ENCODE measurements at places on chromosomes 12 and 14.

GRCh38 chr12:123713398-123713797, 1.2 kb downstream of the ATP6V0A2 start:
- no peak for DNase-seq

- no peak for DNase-seq
Observed at GRCh38 chr14:94380225-94381148, 7.9 kb downstream of the SERPINA1 start.

DNA sequence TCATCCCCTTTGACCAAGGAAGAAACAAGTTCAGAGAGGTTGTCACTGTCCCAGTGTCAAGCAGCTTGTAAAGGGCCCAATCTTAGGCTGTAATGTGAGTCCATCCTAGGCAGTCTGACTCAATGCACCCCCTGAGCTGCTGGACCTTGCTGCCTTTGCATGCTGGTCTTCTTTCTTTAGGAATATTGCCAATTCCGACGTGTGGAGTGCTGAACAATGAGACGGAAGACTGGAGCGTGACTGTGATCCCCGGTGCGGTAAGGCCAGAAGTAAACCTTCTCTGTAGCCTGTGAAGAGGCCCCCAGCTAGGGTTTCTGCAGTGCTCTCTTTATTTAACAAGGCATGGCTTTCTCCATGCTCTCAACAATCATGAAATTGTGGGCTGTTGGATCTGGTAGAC, 963 bp downstream of the TCTN2 start:
- DNase-seq = no peak

GRCh38 chr14:68104518-68104917, 284.9 kb downstream of the RAD51B start:
- DNase-seq = no peak

- no peak for DNase-seq
Observed at GRCh38 chr12:47507221-47507620, 198.6 kb downstream of the RPAP3 start.

GRCh38 chr12:88855301-88855700, 275.0 kb upstream of the KITLG start:
- no peak for DNase-seq

DNA sequence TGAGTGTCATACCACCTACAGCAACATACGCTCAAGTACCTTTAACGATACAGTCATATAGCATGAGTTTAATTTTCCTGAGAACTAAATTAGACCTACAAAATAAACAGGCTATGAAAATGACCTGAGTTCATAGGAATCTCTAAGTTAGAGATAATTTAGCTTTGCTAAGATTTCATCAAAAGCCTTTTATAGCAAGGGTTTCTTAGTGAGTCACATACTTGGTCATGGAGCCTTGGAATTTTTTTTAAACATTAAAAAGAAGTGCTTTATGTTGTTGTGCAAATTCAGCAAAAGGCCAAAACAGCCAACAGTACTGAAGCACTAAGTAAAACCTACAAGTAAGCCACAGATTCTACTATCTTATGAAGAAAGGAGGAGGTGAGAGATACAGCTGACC, 93.6 kb upstream of the FERMT2 start:
- DNase-seq = no peak

DNA sequence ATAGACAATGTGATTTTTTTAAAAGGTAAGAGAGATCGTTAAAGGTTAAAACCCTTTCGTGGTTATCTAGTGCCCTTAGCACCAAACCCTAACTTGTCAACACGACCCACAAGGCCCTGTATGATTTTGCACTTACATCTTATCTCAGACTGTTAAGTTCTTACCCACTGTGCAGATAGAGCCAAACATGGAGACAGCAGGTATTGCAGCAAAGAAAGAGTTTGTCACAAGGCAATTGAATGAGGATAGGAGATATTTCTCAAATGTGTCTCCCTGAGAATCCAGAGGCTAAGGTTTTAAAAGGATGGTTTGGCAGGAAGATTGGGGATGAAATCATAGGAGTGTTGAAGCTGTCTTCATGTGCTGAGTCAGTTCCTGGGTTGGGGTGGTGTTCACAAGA, 313.4 kb downstream of the AEBP2 start:
- no peak for DNase-seq

DNA sequence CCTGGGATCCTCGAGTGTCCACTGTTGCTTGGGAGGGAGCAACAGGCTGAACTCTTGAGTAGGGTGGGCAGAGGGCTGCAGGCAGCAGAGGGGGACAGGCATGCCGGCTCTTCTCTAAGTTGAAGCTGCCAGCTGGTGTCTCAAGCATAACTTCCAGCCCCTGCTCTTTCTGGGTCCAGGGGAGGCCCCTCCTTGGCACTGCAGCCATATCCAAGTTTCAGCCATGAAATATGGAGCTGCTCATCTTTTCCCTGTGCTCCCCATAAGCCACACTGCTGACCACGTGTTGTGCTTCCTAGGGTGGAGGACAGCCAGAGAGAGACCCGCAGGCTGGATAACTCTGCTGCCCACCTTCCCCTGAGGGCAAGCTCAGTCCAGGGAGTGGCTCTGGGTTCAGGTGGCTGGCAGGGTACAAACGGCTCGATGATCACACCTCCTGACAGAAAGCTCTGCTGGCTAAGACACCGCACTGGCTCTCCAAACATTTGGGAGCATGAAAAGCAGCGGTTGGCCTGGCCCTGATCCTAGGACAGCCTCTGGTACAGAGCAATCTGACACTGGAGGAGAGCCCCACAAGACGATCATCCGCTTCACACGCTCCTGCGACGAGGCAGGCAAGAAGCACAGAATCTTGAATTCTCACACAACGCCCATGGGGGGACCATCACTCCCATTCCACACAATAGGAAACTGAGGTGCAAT, 79.6 kb downstream of the PITPNM2 start:
- DNase-seq = no peak

GRCh38 chr12:12447837-12448236, 91.0 kb downstream of the BORCS5 start:
- DNase-seq = no peak

DNA sequence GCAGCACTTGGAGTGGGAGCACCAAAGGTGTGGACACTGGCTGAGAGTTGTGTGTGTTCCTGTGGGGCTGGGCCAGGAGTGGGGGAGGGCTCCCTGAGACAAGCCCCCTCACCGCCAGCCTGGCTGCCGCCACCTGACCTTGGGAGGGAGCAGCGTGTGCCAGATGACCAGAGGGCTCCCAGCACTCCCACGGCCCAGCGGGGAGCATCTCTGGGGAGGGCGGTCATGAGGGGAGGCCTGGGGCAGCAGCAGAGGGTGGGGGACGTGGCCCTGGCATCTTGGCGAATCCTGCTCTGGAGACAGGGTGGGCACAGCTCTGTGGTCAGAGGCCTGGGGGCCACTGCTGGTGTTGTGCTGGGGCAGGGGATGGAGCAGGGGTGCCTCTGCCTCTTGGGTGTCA, 10.7 kb downstream of the CEP170B start:
- no peak for DNase-seq

GRCh38 chr12:107271523-107271922, 178.2 kb upstream of the CRY1 start:
- no peak for DNase-seq

GRCh38 chr12:111361717-111362576, 6.9 kb downstream of the PHETA1 start:
- DNase-seq = no peak

DNA sequence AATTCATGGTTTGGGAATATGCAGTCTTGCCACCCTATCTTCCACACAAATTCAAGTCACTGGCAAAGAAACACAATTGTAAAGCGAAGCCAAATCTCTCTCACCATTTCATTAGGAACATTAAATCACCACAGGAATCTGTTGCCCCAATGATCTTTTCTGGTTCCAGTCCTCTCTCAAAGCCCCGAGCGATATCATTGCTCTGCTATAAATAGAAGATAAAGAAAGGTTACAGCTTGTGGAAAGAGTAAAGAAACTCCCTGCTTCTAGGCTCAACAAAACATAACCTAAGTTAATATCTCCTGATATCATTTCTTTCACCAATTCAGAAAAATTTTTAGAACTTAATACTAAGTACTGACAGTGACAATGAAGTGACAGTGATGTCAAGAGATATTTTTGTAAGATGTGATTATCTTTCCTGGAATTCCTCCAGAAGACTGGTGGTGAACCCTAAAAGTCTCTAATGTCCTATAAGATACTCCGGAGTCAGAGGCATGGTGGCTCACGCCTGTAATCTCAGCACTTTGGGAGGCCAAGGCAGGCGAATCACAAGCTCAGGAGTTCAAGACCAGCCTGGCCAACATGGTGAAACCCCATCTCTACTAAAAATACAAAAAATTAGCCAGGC, 33.8 kb downstream of the CBX5 start:
- DNase-seq = no peak

DNA sequence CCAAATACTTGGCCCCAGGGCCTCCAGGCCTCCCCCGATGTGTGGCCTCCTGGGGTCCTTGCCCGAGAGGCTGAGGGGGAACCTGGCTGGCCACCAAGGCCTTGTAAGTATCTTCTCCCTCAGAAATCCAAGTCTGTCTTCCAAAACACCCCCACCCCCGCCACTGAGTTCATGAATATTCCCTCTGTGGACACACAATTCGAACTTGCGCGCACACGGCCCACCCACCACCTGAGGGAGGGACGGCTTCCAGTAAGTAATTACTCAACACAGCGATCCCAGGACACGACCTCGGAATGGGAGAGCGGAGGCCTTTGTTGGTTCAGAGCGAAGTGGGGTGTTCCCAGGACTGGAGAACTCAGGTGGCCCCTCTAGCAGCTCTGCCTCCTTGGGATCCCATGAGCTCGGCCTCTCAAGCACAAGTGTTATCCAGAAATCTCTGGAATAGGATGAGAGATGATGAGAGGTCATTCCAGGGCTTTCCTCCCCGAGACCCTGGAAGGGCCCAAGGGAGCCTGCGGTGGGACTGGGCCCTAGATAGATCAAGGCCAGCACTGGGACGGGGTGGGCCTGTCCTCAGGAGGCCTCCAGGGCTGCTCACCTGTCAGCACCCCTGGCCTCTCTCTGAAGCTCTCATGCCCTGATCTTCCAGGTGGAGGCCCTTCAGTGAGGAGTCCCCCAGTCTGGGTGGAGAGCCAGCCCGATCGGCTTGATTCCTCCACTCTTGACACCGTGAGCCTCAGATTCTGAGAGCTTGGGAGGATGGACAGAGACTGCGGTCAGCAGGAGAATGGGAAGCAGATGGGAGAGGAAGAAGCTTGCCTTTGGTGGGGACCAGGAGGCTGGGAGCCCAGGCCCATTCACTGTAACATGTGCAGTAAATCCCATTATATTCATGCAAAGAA, 219.0 kb upstream of the RTL1 start:
- no peak for DNase-seq

DNA sequence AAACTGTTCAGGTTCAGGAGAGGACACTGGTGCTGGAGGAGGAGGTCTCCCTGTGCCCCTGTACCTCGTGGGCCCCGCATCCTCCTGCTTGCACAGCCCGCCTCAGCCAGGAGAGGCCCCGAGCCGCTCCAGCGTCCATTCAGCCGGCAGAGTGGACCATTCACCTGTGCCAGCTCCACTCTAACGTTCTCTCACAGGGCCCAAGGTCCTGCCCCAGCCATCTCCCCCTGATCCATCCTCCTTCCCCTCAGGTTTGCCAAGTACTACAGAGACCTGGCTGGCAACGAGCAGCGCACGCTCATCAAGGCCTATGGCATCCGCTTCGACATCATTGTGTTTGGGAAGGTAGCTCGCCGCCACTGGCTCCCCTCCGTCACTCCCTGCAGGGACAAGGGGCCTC, 22.2 kb downstream of the P2RX4 start:
- DNase-seq = no peak

- DNase-seq = no peak
Observed at GRCh38 chr14:99519347-99519881, 38.2 kb downstream of the CCNK start.

GRCh38 chr14:93734086-93734822, 54.0 kb downstream of the PRIMA1 start:
- no peak for DNase-seq

- DNase-seq = no peak
Observed at GRCh38 chr12:103846415-103846814, 5.4 kb upstream of the NT5DC3 start.

- DNase-seq = no peak
Observed at GRCh38 chr14:97527993-97528392, 730.8 kb downstream of the VRK1 start.

DNA sequence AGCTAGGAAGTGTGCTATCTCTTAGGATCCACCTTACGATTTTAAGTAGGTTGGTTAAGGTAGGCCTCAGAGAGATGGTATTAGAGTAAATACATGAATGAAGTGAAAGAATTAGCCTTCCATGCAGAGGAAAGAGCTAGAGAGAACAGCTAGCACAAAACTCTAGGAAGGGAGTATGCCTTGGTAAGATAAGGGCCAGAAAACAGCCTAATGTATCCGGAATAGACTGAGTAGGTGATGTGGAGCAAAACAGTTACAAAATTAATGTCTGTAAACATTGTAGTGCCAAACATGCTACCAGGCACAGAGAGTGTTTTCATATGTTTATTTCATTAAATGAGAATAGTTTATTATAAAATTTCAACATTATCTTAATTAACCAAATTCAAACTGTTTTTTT, 315.1 kb downstream of the SOX5 start:
- DNase-seq = no peak

- DNase-seq = no peak
Observed at GRCh38 chr14:30796707-30797106, 77.7 kb upstream of the COCH start.

DNA sequence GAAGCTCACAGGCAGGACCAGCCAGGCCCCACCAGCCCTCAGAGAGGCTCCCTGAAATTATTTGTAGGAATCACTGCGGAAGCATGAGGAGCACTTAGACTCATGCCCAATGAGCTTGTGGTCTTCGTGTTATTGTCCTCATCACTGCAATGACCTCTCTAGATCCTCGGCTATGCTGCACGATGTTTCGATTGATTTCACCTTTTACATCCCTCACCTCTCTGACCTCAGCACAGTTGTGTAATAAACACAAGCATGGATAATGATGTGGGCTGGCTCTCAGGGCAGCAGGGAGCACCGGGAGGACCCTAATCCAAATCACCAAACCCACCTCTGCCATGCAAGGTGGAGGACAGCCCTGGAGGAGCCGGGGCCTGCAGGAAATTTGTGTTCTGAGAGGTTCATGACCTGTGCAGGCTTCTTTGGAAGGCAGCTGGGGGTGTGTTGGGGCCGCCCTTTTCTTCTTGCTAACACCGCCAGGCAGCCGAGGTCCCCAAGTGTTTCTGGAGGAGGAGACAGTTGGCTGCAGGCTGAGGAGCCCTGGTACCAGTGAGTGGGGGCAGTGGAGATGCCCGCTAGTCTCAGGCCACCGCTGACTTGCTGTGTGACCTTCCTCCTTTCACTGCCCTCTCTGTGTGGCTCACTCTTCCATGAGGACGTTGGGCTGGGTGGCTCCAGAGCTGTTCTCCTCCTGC, 29.5 kb upstream of the EML1 start:
- DNase-seq = no peak

DNA sequence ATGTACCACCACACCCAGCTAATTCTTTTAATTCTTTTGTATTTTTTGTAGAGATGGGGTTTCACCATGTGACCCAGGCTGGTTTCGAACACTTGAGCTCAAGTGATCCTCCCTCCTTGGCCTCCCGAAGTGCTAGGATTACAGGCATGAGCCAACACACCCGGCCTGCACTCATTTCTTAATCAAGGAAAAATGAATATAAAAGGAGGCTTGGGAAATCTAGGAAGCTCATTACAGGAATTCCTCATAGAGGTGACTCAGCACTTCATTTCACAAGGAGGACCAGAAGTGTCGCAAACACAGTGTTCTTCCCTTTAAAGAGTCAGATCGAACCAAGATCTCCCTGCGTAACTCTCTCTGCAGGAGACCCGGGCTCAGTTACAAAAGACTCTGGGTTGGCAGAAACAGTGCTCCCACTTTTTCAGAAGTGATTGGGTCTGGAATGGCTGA, 30.3 kb downstream of the NFKBIA start:
- no peak for DNase-seq

Measured in stimulated activated CD4-positive, alpha-beta T cell treated with anti-CD3 and anti-CD28 coated beads, Interleukin-4, amount 100 ng/mL, for 4 hours (primary cell).